ENCODE measurements at places on chromosomes 1 and 21. TPM values are rescaled to one million over a fixed set of nuclear protein-coding genes. Genes with fewer than 3 reads are reported as not detected.

OR6K3 gene
- not detected for total RNA-seq

DNA sequence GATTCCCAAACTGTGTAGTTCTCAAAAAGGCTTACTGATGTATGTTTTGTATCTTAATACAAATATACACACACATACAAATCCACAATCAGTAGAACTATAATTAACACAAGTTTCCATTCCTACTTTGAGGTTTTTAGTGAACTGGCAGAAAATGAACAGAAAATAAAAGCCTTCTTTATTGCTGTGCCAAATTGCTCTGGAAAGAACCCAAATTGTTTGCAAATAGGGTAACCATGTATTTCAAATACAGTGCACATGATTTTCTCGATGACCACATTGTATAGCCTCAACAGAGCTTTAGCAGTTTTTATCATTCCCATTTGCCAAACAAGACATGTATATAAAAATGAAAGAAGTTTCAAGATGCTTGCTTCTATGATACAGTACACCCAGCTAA lies 173.3 kb downstream of the COL24A1 start:
- DNase-seq = no peak

- DNase-seq = peak; percentile 39
These were observed 62.9 kb downstream of the RIPK4 start for GRCh38 chr21:41703857-41704501.

GRCh38 chr1:24501371-24502064 lies 1.1 kb upstream of the RCAN3 start:
- DNase-seq = no peak

- DNase-seq = peak; percentile 78
These were observed 2.4 kb downstream of the IGSF21 start for GRCh38 chr1:18109756-18110597.

DNA sequence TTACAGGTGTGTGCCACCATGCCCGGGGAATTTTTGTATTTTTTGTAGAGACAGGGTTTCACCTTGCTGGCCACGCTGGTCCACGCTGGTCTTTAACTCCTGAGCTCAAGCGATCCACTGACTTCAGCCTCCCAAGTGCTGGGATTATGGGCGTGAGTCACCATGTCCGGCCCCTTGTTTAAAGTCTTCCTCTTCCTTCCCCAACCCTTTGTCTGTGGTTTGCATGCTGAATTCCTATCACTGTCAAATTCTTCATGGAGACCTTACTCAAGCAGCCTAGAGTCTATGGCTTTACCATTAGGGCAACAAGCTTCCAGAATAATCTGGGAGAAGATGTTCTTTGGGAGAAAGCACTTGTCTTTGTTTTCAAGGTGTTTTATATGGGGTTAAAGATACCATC lies 34.7 kb downstream of the B3GALT5 start:
- DNase-seq = no peak

DNA sequence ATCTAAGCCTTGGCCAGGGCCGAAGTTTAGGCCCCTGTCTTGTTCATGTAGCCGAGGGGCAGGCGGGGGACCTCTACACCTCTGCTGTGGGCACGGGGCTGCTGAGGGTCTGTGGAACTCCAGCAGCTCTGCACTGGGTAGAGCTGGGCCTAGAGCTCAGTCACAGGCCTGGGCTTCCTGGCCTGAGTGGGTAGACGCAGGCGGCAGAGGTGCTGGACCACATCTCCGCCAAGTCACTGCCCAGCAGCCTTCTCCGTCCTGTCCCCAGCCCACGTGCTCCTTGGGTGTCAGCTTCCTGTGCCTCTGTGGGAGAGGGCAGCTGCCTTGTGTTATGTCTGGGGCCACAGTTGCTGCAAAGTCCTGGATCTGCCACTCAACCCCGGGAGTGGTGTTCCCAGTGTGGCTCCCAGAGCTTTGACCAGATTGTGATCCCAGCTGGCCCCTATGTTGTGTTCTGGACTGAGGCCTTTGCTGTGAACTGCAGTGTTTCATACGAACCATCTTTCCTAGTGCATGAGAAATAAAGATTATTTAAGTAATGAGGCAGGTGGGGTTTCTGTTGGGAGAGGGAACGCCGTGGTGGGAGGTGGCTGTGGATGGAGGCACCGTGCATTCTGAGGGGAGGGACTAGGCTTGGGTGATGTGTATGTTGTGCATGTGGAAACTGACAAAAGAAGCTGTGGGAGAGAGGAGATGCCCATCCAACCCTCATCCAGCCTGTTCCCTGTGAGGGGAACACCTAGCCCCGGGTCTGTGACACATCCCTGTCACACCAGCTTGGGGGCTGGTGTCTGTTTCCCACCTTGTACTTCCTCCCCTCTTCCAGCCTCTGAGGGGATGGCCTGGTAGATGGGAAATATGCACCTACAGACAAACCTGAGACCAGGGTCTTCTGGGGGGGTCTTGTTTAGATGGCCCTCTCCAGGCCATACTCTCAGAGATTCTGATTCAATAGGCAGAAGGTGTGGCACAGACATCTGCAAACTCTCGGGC lies 12.2 kb downstream of the AMPD2 start:
- no peak for DNase-seq

NFASC gene
- 10.5 TPM for total RNA-seq

- DNase-seq = no peak
These were observed 15.4 kb downstream of the NGF start for GRCh38 chr1:115322631-115323030.

GRCh38 chr1:225343618-225344017 lies 84.2 kb downstream of the LBR start:
- no peak for DNase-seq

- no peak for DNase-seq
These were observed 67.4 kb downstream of the RGS18 start for GRCh38 chr1:192225703-192226102.

- no peak for DNase-seq
These were observed 24.0 kb downstream of the PLCH2 start for GRCh38 chr1:2499986-2500596.

PLCH2 gene
- total RNA-seq = 0.46 TPM

GRCh38 chr1:35807614-35808449 lies at the start of gene AGO4:
Gene AGO4, plus strand, starts transcription at chr1:35808016. Its CDS starts 401 bp downstream, at chr1:35808417.
- peak; percentile 87 for DNase-seq

KCNE2 gene
- total RNA-seq = not detected

DNA sequence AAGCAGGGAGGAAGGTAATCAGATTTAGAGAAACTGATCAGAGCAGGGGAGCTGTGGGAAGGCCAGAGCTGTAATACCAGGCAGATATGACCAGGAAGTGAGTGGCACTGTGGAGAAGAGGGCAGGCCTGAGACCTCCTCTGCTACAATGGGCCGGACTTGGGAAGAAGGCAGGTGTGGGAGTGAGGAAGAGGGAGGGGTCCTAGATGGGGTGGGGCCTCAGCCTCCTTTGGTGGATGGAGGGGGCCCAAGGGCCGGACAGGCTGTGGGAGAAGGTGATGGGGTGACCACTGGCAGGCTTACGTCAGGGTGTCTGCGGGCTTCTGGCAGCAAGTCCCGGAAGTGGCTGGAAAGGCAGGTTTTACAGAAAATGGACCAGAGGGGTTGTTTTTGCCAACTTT lies 5.0 kb upstream of the HPCA start:
- no peak for DNase-seq

- DNase-seq = no peak
These were observed 56.9 kb upstream of the MAP1LC3C start for GRCh38 chr1:242055749-242056320.

SPRR2A gene
- total RNA-seq = not detected

TMED5 gene
- total RNA-seq = 59.9 TPM

C1orf198 gene
- 46.0 TPM for total RNA-seq

GRCh38 chr1:196535727-196536126 lies 72.5 kb downstream of the KCNT2 start:
- no peak for DNase-seq

GRCh38 chr1:77688939-77689338 lies 6.5 kb upstream of the ZZZ3 start:
- DNase-seq = no peak

- no peak for DNase-seq
These were observed 59.1 kb downstream of the RALGPS2 start for GRCh38 chr1:178784131-178784536.

DNA sequence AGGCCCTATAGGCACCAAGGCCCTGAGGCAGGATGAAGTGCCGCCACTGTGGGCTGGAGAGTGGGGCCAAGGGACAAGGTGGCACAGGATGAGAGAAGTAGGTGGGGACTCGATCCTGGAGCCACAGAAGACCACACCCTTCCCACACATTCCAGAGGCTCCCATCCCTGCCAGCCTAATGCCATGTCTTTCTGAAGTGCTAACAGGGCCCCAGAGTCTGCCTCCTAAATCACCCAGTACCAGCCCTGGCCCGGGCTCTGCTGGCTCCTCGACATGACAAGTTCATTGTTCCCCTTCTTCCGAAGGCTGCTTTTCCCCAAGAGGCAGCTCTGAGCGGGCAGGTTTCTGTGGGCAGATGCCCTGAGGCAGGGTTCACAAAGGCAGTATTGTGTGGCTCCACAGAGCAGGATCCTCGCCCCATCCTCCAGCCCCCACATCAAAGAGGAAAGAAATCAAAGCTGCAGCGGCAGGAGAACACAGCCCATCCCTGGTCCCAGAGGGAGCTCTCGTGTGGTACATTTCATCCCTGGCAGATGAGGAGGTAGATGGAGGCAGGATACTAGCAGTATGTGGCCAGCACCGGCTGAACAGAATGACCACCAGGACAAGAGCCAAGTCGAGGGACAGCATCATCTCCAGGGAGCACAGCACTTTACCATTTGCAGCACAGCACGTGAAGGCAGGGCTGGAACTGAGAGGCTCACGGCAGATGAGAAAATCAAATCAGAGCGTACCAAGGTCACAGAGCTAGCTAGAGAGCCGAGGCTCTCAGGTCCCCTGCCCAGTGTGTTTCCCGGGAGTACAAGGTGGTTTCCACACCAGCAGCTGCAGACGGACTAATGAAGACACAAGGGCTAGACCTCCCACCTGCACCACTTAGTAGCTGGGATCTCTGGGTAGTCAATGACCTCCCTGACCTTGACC lies 64.8 kb downstream of the SYF2 start:
- DNase-seq = no peak

- no peak for DNase-seq
These were observed 4.5 kb downstream of the COPA start for GRCh38 chr1:160338580-160338979.

GRCh38 chr1:29396438-29397255 lies 160.3 kb downstream of the PTPRU start:
- DNase-seq = peak; percentile 23

- DNase-seq = no peak
These were observed 1603.7 kb downstream of the PLA2G4A start for GRCh38 chr1:188432427-188432826.

TTC22 gene
- total RNA-seq = not detected

DNA sequence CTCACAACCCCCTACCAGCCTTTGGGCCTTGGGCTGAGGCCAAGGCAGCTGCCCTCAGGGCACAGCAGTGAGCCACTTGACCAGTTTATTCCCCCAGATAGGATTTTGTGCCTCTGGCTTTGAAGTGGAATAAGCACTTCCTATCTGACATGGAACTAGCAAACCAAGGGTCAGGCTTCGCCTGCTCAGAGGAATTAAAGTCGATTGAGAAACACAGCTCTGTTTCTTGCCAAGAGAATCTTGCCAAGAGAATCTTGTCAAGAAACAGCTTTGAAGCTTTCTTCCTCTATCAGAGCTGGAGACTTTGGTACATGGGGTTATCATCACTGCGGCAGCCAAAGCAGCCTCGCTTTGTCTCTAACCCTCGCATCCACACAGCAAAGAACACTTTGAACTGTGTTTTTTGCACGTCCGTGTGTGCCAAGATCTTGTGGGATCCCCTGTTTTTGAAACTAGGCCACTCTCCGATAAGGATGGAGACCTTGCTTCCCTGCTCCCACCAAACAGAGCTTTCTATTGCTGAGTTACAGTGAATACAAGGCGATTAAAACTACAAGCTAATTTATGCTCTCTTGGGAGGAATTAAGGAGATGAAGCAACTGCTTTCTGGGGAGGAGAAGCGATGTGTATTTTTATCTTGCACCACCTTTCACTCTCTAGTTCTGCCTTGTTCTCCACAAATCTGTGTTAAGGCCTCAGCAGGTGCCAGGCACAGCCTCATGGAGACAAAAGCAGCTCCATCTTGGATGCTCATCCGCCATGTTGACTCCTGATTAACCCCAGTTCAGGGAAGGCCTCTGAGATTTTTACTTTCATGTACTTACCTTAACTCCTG lies 67.3 kb downstream of the RHOU start:
- no peak for DNase-seq

GRCh38 chr1:1232208-1232795 lies at the start of gene B3GALT6:
Gene B3GALT6, plus strand, starts transcription at chr1:1232237. Its CDS starts 42 bp downstream, at chr1:1232279.
- DNase-seq = no peak
